ENCODE measurements at places on chromosomes 13 and 19. TPM values are rescaled to one million over a fixed set of nuclear protein-coding genes. Genes with fewer than 3 reads are reported as not detected.

Gene ZNF773
- total RNA-seq = 3.3 TPM

DNA sequence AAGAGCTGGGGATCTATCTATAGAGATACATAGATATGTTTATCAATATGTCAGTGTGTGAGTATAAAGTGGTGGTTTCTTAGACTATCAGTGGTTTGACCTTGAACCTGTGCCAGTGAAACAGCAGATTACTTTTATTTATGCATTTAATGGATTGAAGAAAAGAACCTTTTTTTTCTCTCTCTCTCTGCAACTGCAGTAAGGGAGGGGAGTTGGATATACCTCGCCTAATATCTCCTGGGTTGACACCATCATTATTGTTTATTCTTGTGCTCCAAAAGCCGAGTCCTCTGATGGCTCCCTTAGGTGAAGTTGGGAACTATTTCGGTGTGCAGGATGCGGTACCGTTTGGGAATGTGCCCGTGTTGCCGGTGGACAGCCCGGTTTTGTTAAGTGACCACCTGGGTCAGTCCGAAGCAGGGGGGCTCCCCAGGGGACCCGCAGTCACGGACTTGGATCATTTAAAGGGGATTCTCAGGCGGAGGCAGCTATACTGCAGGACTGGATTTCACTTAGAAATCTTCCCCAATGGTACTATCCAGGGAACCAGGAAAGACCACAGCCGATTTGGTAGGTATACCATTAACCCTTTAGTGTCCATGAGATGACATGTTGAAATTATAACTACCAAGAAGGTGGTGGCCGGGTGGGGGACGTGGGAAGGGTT is 880 bp downstream of the FGF9 start:
- H3K27ac ChIP-seq = no peak overlapping the region
- no peaks in the 10 kb centered on the region for H3K36me3 ChIP-seq
- H3K27me3 ChIP-seq = no peaks in the 10 kb centered on the region
- peak overlapping the region; percentile 65 for H3K4me3 ChIP-seq
- no peak for DNase-seq
- H3K4me1 ChIP-seq = peaks cover 22% of the 10 kb centered on the region

Gene SLC10A2
- not detected for total RNA-seq

- no peaks in the 10 kb centered on the region for H3K4me1 ChIP-seq
- no peak within 1 kb of the TSS for H3K4me3 ChIP-seq
- H3K27me3 ChIP-seq = no peaks in the 10 kb centered on the region
- DNase-seq = no peak
Measured at GRCh38 chr19:35370722-35371121, at the start of gene GPR42. GPR42 (plus strand) TSS chr19:35371068; CDS start chr19:35371360, 292 bp downstream.

DNA sequence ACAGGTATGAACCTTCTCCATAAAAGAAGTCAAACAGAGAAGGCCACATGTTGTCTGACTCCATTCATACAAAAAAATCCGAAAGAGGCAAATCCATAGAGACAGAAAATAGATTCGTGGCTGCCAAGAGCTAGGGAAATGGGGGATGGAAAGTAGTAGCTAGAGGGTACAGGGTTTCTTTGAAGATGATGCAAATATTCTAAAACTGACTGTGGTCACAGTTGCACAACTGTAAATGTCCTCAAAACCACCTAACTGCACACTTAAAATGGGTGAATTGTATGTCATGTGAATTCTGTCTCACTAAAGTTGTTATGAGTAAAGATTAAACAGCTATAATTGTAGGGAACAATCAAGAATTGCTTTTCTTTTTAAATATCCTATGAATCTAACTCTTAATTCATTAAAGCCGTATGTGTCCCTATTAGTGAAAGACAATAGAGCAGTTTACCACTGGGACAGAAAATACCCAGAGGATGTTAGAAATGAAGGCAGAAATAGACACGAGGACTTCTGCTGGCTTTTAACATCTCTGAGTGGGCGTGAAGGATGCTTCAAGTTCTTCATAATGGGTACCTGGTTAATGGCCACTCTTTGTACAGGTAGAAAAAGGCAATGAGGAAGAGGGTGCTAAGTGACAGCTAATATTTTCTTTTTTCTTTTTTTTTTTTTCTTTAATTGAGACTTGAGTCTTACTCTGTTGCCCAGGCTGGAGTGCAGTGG is 21.2 kb downstream of the INSR start:
- DNase-seq = no peak
- H3K4me3 ChIP-seq = no peak overlapping the region
- no peaks in the 10 kb centered on the region for H3K27me3 ChIP-seq
- no peaks in the 10 kb centered on the region for H3K36me3 ChIP-seq

DNA sequence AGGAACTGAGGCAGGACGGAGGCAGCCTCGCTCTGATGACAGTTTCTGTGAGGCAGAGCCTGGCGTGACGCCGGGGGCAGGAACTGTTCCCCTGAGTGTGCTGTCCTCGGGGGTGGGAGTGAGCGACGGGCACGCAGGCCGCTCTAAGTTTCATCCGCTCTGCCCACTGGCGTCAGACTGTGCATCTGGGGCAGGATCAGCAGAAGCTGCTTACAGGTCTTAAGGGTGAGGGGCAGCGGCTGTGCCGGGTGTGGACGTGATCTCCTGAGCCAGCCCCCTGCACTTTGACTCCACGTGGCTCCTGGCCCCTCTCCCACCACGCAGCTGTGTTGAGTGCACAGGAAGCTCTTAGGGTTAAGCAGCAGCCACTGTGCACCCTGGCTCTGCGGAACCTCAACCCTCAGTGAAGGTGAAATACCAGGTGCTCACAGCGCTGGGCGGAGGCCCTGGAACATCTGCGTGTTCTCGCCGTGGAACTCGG is 1.5 kb downstream of the GRK1 start:
- DNase-seq = no peak
- no peak overlapping the region for H3K27ac ChIP-seq

- H3K36me3 ChIP-seq = no peaks in the 10 kb centered on the region
- H3K4me3 ChIP-seq = no peak overlapping the region
- H3K4me1 ChIP-seq = no peaks in the 10 kb centered on the region
- DNase-seq = no peak
Measured at GRCh38 chr13:22162889-22163288, 492.0 kb downstream of the FGF9 start.

GRCh38 chr13:32946558-32946957 is 69.7 kb upstream of the KL start:
- DNase-seq = no peak
- H3K27ac ChIP-seq = no peak overlapping the region
- H3K36me3 ChIP-seq = no peaks in the 10 kb centered on the region
- H3K4me1 ChIP-seq = no peaks in the 10 kb centered on the region
- no peak overlapping the region for H3K4me3 ChIP-seq

GRCh38 chr13:49587311-49587847 is 2.0 kb upstream of the RCBTB1 start:
- no peak overlapping the region for H3K4me3 ChIP-seq
- no peaks in the 10 kb centered on the region for H3K4me1 ChIP-seq
- H3K27me3 ChIP-seq = no peaks in the 10 kb centered on the region
- no peak for DNase-seq

GRCh38 chr19:10604460-10604980 is 17.4 kb upstream of the AP1M2 start:
- H3K27me3 ChIP-seq = no peaks in the 10 kb centered on the region
- no peak overlapping the region for H3K27ac ChIP-seq
- H3K4me3 ChIP-seq = no peak overlapping the region
- no peak for DNase-seq
- H3K36me3 ChIP-seq = no peaks in the 10 kb centered on the region
- H3K4me1 ChIP-seq = no peaks in the 10 kb centered on the region

GRCh38 chr19:5042556-5042955 is 73.6 kb downstream of the KDM4B start:
- H3K27me3 ChIP-seq = no peaks in the 10 kb centered on the region
- H3K4me1 ChIP-seq = peaks cover 21% of the 10 kb centered on the region
- H3K36me3 ChIP-seq = peaks cover 1% of the 10 kb centered on the region
- DNase-seq = no peak
- no peak overlapping the region for H3K27ac ChIP-seq
- no peak overlapping the region for H3K4me3 ChIP-seq

DNA sequence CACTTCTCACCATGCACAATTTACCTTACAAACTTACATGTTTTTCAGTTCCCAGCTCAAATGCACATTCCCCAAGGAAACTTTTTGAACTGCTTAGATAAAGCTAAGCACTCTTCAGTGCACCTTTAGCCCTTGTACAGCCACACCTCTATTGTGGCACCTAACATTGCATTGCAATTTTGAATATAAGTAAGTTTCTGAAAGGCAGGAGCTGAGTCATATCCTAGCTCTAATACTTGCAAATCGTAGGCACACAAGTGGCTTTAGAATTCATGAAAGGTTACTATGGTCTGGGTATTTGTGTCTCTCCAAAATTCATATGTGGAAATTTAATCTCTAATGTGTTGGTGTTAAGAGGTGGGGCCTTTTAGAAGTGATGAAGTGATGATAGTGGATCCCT is 4.9 kb upstream of the ESD start:
- no peak overlapping the region for H3K4me3 ChIP-seq
- DNase-seq = no peak
- H3K27me3 ChIP-seq = no peaks in the 10 kb centered on the region
- no peaks in the 10 kb centered on the region for H3K36me3 ChIP-seq
- no peak overlapping the region for H3K27ac ChIP-seq

DNA sequence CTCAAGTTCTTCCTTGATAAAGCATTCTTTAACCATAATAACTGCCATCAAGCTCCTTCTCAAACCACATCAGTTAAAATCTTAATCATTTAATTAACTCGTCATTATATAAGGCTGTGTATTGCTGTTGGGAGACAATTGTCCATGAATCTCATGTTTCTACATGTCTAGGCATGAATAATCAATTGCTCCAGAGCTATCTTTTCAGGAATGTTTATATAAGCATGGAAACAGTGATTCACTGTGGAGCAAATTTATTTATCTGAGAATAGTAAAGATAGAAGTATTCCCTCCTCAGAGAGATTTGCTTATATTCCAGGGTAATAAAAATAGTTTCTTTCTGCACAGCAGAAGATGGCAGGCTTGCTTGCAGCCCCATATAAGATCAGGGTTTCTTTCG is 71.1 kb downstream of the CBY2 start:
- no peak for DNase-seq
- no peaks in the 10 kb centered on the region for H3K36me3 ChIP-seq
- no peaks in the 10 kb centered on the region for H3K27me3 ChIP-seq
- H3K27ac ChIP-seq = no peak overlapping the region
- H3K4me1 ChIP-seq = no peaks in the 10 kb centered on the region

Data from pancreas (tissue), 10 donors.